Smooth muscle cell of trachea (primary cell): ENCODE measurements at places on chromosomes 4 and X. TPM values are rescaled to one million over a fixed set of nuclear protein-coding genes. Genes with fewer than 3 reads are reported as not detected.

SPP1 gene
- 0.29 and 0.83 TPM in 2 replicates for total RNA-seq

VCX3A gene
- total RNA-seq, result not detected in 2 replicates

RPS3A gene
- 1,894 and 2,829 TPM in 2 replicates for total RNA-seq

SORCS2 gene
- total RNA-seq, result 0.29 and 0.50 TPM in 2 replicates

MAGEA2 gene
- not detected in 2 replicates for total RNA-seq

ALAS2 gene
- not detected in 2 replicates for total RNA-seq

MECP2 gene
- total RNA-seq, result 25.3 and 37.1 TPM in 2 replicates

SOX3 gene
- 0.15 TPM in 1 of 2 replicates, not detected in the other for total RNA-seq

LUZP4 gene
- not detected in 2 replicates for total RNA-seq
